ENCODE measurements at places on chromosomes 2 and 18.

GRCh38 chr2:176087330-176088047, 3.7 kb upstream of the EVX2 start:
- DNase-seq: no peak

DNA sequence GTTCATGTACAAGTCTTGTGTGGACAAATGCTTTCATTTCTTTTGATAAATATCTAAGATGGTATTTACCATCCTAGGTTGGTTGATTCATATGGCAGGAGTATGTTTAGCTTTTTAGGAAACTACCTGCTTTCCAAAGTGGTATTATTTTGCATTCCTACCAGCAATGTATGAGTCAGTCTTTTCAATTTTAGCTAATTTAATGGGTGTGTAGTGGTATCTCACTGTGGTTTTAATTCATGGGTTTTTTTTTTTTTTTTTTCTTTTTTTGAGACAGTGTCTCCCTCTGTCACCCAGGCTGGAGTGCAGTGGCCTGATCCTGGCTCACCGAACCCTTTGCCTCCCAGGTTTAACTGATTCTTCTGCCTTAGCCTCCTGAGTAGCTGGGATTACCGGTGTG, 4.2 kb downstream of the ZNF512 start:
- no peak for DNase-seq

GRCh38 chr2:24886691-24887304, 33.2 kb downstream of the ADCY3 start:
- no peak for DNase-seq

- no peak for DNase-seq
Measured at GRCh38 chr18:75507636-75508035, 80.1 kb upstream of the SMIM21 start.

DNA sequence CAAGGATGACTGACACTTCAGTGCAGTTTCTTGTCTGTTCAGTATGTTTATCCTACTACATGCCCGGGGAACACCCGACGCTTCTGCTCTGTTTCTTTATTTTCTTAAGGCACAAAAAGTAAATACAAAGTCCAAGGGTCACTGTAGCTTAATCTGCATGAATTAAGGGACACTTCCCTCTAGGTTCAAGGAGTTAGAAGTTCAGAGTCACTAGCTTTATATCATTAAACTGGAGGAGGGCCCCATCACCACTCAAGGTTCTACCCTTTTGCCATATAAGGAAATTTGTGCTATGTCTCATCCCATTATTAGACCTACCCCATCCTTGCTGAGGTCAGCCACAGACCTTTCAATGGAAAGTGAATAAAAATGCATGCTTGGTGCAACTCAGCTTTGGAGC, 27.6 kb upstream of the RMDN2 start:
- no peak for DNase-seq

DNA sequence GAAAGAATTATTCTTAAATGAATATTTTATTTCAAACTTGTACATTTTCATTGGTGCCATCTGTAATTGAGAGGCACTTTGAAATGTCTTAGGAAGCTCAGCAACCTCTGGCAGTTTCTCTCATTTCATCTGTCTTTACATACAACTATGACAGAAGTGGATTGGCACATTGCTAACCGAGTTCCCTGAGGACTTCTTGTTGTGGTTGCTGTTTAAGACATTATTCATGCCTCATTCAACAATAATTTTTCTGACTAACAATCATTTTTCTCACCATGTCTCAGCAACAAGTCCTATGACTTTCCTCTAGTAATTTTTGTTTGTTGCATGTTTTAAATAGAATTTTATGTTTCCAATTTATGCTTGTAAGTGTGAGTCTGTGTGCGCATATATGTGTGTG, 284.0 kb upstream of the CWC22 start:
- no peak for DNase-seq

- DNase-seq: peak; percentile 56
Measured at GRCh38 chr2:162297925-162298552, 20.4 kb downstream of the IFIH1 start.

GRCh38 chr2:28621172-28622100, 125.6 kb downstream of the PLB1 start:
- peak; percentile 70 for DNase-seq

GRCh38 chr18:11047817-11048216, 101.6 kb downstream of the PIEZO2 start:
- DNase-seq: no peak

DNA sequence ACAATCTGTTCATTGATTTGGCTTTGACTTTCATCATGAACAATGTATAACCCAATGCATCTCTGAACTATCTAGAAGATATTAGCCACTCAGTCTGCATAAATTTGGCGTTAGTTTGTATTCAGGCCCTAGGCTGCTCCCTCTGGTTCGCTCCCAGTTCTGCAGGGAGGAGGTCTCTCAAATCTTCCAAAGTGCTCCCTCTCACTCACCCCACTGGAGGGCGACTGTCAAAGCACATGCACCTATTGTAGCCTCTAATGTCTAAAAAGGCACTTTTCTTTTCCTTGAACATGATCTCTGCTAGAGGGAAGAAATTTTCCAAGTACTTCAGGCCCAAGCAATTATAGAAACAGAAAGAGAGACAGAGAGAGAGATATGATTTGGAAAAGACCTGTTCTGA, 291.5 kb downstream of the TDRD15 start:
- no peak for DNase-seq

GRCh38 chr18:36733150-36733549, 95.7 kb downstream of the TPGS2 start:
- no peak for DNase-seq

DNA sequence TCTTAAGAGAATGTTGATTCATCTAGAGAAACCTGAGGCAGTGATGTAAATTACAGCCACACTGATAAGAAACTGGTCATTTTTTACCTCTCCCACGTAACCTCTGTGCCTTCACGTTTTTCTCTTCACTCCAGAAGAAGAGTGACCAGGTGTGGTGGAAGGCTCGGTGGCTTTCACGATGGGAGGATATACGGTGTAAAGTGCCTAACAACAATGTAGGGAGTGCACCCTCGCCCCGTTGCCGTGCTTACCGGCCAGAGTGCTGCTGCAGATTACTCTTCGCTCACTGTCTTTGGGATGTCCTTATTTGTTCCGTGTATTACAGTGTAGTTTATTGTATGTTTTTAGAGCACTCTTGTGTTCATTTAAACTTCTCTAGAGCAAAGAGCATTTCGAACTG, 46.5 kb downstream of the NCK2 start:
- peak; percentile 71 for DNase-seq

DNA sequence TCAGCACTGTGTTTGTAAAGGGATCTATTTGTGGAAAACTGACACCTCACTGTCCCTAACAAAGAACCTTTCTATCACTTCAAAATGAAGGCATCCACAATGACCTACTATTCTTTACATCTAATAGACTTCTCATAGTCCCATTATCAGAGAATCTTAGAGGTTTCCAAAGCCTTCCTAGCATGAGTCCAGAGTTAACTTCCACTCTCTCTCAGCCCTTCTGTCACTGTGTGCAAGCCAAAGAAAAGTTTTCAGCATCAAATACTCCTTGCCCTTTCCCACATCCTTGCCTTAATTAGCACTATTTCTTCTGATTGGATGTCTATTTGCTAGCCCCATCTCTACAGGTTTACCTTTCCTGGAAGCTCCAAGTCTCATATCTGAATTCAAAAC, 178.5 kb downstream of the ERBB4 start:
- no peak for DNase-seq

GRCh38 chr2:85729825-85730510, 23.8 kb upstream of the ATOH8 start:
- DNase-seq: no peak

- DNase-seq: no peak
Measured at GRCh38 chr18:58292638-58293037, 248.6 kb downstream of the NEDD4L start.

GRCh38 chr18:10070561-10071000, 156.8 kb downstream of the VAPA start:
- no peak for DNase-seq

DNA sequence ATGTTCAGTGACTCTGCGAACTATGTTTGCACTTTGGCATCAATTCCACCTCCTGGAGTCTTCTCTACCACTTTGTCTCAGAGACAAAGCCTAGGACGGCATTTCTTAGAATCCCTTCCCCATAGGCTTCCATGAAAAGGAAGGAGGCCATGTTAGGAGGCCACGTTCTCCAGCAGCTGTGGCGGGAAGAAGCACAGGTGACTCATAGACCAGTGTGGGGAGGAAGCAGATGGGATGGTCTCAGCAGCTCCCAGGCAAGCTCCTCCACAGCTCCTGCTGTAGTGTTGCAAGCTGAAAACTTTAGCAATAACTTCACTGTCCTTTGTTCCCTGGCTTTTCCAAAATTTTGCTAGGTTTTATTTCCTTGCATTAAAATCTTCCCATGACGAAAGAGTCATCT, 781.3 kb upstream of the ID2 start:
- no peak for DNase-seq

DNA sequence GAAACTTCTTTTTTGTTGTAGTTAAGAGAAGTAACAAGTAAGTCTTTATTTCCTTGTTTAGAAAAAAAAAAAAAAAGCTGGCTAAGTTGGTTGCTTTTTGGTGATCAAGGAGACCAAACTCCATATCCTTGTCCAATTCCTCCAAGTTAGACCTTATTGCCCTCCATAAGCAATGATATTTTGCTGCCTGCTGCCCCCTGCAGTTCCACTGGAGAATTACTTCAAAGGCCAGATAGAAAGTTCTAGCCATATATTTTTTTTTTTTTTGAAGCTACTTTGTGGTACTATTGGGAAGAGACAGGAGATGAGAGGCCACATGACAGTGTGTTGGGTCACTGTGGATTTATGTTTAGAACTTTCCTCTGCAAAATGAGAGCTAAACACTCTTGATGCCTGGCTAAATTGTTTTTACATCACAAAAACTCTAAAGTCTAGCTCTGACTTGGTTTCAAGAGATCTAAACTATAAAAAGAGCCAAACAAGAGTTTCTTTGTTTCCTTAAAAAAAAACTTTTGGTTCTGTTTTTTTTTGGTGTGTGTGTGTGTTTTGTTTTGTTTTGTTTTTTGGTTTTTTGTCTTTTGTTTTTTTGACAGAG, 80.7 kb upstream of the RASGRP3 start:
- no peak for DNase-seq

DNA sequence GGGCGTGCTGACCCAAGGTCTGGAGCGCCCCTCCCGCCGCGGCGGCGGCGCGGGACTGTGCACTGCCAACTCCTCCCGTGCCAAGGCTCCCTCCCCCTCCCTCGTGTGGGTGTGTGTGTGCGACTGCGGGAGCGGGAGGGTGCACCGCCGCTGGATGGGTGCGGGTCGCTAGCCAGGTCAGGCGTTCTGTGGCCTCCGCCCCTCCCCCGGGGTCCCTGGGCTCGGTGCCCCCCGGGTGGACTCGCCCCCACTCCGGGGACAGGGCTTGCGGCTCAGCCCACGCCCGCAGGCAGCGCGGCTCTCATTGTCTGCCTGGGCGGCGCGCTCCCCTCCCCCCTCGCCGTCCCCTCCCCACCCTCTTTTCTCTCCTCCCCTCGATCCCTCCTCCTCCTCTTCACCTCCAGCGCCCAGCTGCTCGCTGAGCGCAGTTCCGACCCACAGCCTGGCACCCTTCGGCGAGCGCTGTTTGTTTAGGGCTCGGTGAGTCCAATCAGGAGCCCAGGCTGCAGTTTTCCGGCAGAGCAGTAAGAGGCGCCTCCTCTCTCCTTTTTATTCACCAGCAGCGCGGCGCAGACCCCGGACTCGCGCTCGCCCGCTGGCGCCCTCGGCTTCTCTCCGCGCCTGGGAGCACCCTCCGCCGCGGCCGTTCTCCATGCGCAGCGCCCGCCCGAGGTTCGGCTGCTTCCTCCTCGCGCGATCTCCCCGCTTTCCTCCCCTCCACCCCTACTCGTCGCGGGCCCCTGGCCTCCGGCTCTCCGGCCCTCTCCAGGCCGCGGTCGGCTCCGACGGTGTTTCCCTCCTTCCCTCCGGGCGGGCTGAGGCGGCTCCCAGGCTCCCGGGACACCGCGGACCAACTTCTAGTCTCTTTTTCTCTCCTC, at the start of gene GATA6:
TSS of gene GATA6 (plus strand) at position 579 of the 878 bp plus-strand sequence. CDS start 1,556 bp downstream, outside the sequence.
- peak; percentile 12 for DNase-seq

DNA sequence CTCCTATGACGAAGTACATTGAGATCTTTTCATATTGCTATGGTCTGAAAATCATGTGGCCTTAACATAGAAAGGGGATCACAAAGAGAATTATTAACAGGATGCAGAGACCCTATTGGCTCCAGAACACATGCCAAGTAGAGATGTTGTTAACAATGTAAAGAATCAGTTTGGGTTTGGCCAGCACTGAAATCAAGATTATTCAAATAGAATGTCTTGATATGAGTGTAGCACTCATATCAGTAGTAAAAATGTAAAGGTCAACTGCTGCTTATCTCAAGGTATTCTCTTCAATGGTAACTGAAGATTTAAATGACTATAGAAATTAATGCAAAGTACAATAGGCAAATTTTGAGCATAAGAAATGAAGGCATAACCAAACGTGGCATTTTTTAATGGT, 262.8 kb downstream of the PTH2R start:
- no peak for DNase-seq

DNA sequence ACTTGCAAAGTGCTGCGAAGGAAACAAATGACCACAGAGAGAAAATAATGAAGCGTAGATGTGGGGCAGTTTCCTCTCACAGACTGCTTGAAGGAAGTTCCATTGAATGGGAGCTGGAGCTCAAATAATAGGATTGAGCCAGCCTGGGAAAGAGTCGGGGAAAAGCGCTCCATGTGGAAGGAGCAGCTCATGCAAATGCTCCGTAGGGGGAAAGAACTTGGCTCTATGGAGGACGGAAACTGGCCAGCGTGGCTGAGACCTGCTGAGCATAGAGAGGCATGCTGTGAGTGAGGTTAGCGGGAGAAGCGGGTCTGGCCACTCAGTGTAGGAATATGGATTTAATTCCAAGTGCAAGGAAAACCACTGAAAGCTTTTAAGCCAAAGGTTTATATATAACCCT, 28.6 kb upstream of the VIT start:
- no peak for DNase-seq

DNA sequence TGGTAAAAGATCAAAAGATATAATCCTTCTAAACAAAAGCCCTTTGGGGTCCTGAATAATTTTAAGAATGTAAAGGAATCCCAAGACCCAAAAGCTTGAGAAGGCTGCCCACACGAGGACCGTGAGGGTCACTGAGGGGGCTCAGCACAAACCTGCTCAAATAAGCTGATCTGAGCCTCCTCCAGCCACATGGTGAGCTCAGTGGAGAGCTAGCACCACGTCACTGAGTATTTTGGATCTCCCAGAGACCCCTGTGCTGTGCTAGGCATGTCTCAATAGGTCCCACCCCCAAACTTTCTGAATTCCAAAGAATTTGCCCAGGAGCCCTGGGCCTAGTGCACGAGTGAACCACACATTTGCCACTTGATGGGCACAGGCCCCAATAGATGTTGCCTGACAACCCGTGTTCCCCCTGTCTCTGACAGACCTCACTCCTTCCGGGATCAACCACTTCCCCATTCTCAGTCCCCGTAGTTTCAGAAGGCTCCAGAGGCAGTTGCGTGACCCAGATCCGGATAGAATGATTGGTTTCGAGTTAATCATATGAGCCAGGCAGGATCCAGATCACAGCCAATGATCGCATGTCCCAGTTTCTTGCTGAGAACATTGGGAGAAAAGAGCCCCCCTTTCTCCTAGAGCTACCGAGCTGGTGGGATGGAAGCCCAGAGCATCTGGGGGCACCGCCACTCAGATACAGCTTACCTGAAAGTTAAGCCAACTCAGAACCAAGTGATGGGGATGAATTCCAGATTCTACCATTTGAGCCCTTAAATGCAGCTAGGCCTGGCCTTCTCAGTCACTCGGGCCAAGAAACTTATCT, 203.8 kb downstream of the TNS1 start:
- DNase-seq: no peak

GRCh38 chr2:235898766-235899165, 269.4 kb downstream of the GBX2 start:
- no peak for DNase-seq
